ENCODE measurements at places on chromosomes 5 and 9. TPM values are rescaled to one million over a fixed set of nuclear protein-coding genes. Genes with fewer than 3 reads are reported as not detected.

DNA sequence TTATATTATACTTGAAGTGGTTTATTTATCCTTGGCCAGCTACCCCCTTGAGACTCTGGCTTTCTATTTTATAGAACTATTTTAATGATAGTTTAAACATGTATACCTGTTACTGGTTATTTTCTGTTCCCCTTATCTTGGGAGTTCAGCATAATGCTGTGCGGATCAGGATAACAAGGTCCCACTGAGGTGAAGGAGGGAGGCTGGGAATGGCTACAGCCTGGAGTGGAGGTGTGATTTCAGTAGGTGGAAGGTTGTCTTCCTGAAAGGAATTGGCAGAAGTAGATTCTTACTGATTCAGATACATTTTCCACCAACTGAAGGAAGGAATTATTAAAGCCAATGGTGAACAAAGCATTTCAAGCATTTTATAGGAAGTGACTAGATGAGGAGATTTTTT lies 38.9 kb downstream of the PAM start:
- H3K27ac ChIP-seq: no peak overlapping the region
- H3K36me3 ChIP-seq: no peaks in the 10 kb centered on the region
- no peak overlapping the region for H3K4me3 ChIP-seq
- H3K27me3 ChIP-seq: no peaks in the 10 kb centered on the region

DNA sequence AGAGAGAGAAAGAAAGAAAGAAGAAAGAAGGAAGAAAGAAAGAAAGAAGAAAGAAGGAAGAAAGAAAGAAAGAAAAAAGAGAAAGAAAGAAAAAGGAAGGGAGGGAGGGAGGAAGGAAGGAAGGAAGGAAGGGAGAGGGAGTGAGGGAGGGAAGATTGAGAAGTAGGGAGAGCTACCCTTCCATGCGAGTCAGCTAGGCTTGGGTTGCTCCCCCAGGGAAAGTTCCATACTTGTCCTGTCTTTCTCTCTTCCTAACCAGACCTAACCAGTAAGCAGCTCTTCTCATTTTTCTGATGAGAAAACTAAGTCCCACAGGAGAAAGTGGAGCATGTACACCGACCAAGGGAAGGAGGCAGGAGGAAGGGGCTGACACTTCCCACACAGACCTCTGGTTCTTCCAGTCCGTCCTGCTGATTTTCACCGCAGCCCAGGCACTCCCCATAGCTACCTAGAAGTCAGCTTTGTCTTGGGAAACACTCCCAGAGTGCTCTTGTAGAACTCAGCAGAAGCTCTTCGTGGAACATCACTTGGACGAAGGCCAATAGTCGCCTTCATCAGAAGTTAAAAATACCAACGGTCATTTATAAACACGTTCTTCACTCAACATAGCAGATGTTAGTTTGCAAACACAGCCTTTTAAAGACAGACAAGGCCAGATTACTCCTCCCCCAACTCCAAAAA lies 29.0 kb upstream of the ENTREP1 start:
- no peak for DNase-seq
- H3K27ac ChIP-seq: no peak overlapping the region
- H3K4me1 ChIP-seq: no peaks in the 10 kb centered on the region
- H3K4me3 ChIP-seq: no peak overlapping the region

The CYSTM1 gene
- polyA plus RNA-seq: 45.5 TPM

DNA sequence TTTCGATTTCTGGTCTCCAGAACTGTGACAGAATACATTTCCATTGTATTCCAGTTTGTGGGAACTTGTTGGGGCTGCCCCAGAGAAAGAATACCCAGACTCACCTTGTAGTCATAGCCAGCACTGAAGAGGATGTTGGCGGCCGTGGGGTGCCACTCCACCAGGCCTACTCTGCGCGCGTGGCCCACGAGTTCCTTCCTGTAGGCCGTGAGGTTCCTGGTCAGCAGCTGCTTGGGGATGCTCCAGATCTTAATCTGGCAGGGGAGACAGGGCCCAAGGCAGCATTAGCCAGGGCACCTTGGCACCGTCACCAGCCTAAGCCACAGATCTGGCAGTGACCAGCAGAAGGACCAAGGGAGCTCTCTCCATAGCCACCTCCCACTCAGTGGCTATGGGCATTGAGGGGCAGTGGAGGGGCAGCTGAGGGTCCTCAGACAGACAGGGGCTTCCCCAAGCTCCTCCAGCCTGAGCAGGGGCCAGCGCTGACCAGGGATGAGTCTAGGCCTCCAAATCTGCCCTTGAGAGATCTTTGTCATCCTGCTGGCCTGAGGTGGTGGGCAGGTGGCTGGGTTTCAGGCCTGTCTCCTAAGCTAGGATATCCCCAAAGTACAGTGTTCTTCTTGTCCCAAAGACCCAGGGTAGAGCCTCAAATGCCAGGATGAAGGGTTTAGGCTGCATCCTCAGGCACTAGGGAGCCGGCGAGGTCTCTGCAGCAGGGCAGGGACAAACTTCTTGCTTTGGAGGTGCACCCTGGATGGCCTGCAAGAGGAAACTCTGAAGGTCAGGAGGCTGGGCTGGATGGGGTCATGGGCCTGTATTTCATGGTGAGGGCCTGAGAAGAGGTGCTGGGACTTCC lies 15.9 kb upstream of the TRIM14 start:
- H3K27ac ChIP-seq: no peak overlapping the region
- no peaks in the 10 kb centered on the region for H3K4me1 ChIP-seq
- H3K27me3 ChIP-seq: no peaks in the 10 kb centered on the region
- H3K36me3 ChIP-seq: no peaks in the 10 kb centered on the region
- no peak overlapping the region for H3K4me3 ChIP-seq

GRCh38 chr5:43592363-43592762 lies 10.6 kb upstream of the NNT start:
- H3K27me3 ChIP-seq: no peaks in the 10 kb centered on the region
- H3K4me3 ChIP-seq: no peak overlapping the region
- no peak overlapping the region for H3K27ac ChIP-seq
- no peaks in the 10 kb centered on the region for H3K36me3 ChIP-seq

The NUTM2G gene
- 0.06 TPM for polyA plus RNA-seq

The PCDHGA1 gene
- polyA plus RNA-seq: 0.63 TPM

DNA sequence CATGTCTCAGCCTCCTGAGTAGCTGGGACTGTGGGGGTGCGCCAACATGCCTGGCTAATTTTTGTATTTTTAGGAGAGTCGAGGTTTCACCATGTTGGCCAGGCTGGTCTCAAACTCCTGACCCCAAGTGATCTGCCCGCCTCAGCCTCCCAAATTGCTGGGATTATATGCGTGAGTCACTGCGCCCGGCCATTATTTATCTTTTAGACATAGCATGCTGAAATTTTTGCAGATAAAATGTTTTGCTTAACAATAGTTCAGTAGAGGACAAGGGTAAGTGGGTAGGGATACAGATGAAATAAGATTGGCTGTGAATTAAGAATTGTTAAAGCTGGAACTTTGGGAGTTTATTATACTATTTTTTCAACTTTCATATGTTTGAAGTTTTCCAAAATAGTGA lies 150.8 kb upstream of the GRHPR start:
- H3K4me3 ChIP-seq: no peak overlapping the region
- no peaks in the 10 kb centered on the region for H3K36me3 ChIP-seq
- no peak for DNase-seq
- no peaks in the 10 kb centered on the region for H3K4me1 ChIP-seq

Data from GM23248 (cell line).